ENCODE measurements at places on chromosomes 5 and 9. TPM values are rescaled to one million over a fixed set of nuclear protein-coding genes. Genes with fewer than 3 reads are reported as not detected.

The DMRT2 gene
- total RNA-seq: not detected

The LHX2 gene
- total RNA-seq: not detected

The FOXD4 gene
- 0.13 TPM for total RNA-seq

The KYAT1 gene
- 13.3 TPM for total RNA-seq

The PCDHA7 gene
- total RNA-seq: 1.7 TPM

The CEP78 gene
- 10.7 TPM for total RNA-seq

The FSD1L gene
- 6.0 TPM for total RNA-seq

The HDAC3 gene
- total RNA-seq: 53.8 TPM

The RLN2 gene
- not detected for total RNA-seq

The INSL6 gene
- total RNA-seq: not detected

The C9orf50 gene
- total RNA-seq: 0.26 TPM

The WNK2 gene
- total RNA-seq: not detected

The GSN gene
- total RNA-seq: 602 TPM

The SLC23A1 gene
- not detected for total RNA-seq

The SNCAIP gene
- 0.13 TPM for total RNA-seq

The IL9 gene
- not detected for total RNA-seq

The IL33 gene
- total RNA-seq: 65.7 TPM
